Naive B cell (primary cell): ENCODE measurements at places on chromosomes 4 and X.

DNA sequence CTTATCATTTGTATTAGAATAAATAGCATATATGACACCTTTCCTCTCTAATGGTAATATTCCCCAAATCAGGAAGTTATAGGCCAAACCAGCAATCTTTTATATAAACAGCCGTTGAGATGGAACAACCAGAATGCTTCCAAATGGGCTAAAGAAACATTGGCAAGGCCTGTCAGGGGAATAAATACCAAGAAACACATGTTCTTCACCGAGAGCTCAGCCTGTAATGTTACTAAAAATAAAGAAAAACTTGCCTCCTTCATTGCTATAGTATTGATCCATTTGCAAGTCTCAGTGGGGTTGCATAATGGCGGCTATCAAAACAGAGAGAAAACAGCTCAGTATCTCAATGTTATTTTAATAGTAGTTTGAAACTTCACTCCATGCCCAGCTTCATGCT, 104.9 kb downstream of the FAM13A start:
- DNase-seq = no peak

DNA sequence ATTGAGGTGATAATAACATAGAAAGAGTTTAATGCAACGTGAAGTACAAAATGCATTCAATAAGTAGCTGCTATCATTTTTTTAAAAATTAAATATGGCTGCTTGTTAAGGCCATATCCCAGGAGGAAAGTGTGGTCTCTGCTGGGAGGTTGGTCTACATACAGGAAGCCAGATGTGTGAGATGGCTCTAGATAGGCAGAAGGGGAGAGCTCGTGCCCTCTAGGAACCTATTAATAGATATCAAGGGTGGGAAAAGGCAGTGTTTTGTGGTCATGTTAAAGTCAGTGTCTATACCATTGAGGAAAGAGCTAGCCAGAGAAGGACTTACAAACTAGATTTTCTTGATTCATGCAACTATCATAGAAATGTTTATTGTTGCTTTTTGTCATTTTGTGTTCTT, 140.5 kb downstream of the KLHL8 start:
- no peak for DNase-seq

- DNase-seq = no peak
These were observed 358.1 kb upstream of the FTHL17 start for GRCh38 chrX:31429915-31430314.

DNA sequence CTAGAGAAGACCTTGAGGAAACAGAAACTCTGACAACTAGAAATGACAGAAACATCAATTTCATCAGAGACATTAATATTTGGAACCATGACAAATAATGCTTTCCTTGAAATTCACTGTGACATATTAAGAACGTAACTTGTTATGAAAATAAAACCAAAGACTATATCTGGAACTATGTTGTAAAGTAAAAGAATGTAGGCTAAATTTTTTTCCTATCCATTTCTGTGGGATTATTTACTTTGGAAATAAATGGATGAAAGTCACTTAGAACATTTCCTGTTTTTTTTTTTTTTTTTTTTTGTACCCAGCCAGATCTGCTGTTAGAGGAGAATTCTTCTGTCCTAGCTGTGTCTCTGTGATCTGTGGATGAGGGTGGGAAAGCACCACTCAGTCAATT, 255.9 kb downstream of the SPRY1 start:
- no peak for DNase-seq

GRCh38 chrX:71301195-71301924, at the start of gene ITGB1BP2:
Gene ITGB1BP2, plus strand, starts transcription at chrX:71301750. Its CDS starts 57 bp downstream, at chrX:71301807.
- DNase-seq = no peak

- no peak for DNase-seq
These were observed 302.6 kb downstream of the CBLL2 start for GRCh38 chrX:22575161-22575845.

DNA sequence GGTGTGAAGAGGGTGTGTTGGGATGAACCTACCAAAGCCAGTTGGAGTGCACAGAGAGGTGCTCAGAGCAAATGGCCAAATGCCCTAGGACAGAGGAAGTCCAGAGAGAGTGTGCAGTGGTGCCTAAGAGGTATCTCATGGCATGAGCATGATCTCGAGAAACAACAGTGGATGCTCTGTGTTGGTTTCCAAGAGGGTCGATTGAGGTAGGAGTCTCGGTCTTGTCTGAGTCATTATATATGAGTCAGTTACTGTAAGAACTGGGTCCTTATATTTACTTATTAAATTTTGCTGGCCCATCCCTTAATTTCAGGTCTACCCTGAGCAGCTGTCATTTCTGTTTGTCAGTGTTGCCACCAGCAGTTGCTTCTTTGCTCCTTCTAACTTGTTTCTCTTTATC, 86.6 kb upstream of the TMEM150C start:
- DNase-seq = no peak

GRCh38 chr4:100870940-100871772, 353.3 kb upstream of the EMCN start:
- DNase-seq = no peak
